A549 treated with CORT108297 at 1 μM for 4 hours (cell line): ENCODE measurements at places on chromosomes 11 and 22. TPM values are rescaled to one million over a fixed set of nuclear protein-coding genes. Genes with fewer than 3 reads are reported as not detected.

Gene KRTAP5-1
- total RNA-seq: not detected in 5 replicates

Gene OR51E2
- total RNA-seq: not detected in 5 replicates

Gene SEC14L2
- 25.7 to 46.7 TPM (median 42.7 TPM) in 5 replicates for total RNA-seq

Gene ISX
- total RNA-seq: not detected in 5 replicates

Gene OR10A2
- not detected in 5 replicates for total RNA-seq

Gene INS
- not detected in 5 replicates for total RNA-seq

Gene C11orf21
- not detected in 5 replicates for total RNA-seq

Gene APOL2
- 31.0 to 42.8 TPM (median 37.3 TPM) in 5 replicates for total RNA-seq

Gene GPR83
- 0.03 to 0.08 TPM (median 0.05 TPM) in 5 replicates for total RNA-seq

Gene OR2D3
- not detected in 5 replicates for total RNA-seq

Gene PDE2A
- 1.1 to 1.9 TPM (median 1.2 TPM) in 5 replicates for total RNA-seq

Gene ARHGEF17
- total RNA-seq: 8.4 to 13.9 TPM (median 13.6 TPM) in 5 replicates

Gene BLID
- not detected in 5 replicates for total RNA-seq

Gene ZP1
- total RNA-seq: 0.09 to 0.19 TPM (median 0.12 TPM) in 5 replicates

Gene DDI1
- not detected in 5 replicates for total RNA-seq

Gene MS4A6A
- total RNA-seq: not detected in 5 replicates

Gene OR51B5
- not detected in 5 replicates for total RNA-seq

Gene HYLS1
- total RNA-seq: 14.3 to 15.6 TPM (median 14.4 TPM) in 5 replicates

Gene CCDC116
- total RNA-seq: 0.05 to 0.06 TPM (median 0.06 TPM) in 3 of 5 replicates, not detected in the others

Gene TRIM49
- not detected in 5 replicates for total RNA-seq

Gene SERPING1
- total RNA-seq: 0.38 to 0.85 TPM (median 0.66 TPM) in 5 replicates

Gene NECTIN1
- 7.1 to 10.6 TPM (median 9.6 TPM) in 5 replicates for total RNA-seq

Gene RBMXL2
- total RNA-seq: not detected in 5 replicates

Gene SAA4
- total RNA-seq: not detected in 5 replicates

Gene TYR
- not detected in 5 replicates for total RNA-seq

Gene MCHR1
- not detected in 5 replicates for total RNA-seq

Gene RAG2
- not detected in 5 replicates for total RNA-seq

Gene CATSPERZ
- total RNA-seq: 2.2 to 3.2 TPM (median 2.7 TPM) in 5 replicates

Gene KIRREL3
- total RNA-seq: 8.5 to 12.0 TPM (median 11.0 TPM) in 5 replicates

Gene C11orf65
- 0.12 to 0.29 TPM (median 0.21 TPM) in 5 replicates for total RNA-seq

Gene CD44
- 596 to 874 TPM (median 731 TPM) in 5 replicates for total RNA-seq

Gene ANKK1
- total RNA-seq: 0.03 to 0.05 TPM (median 0.04 TPM) in 3 of 5 replicates, not detected in the others

Gene CHRM1
- 0.02 to 0.16 TPM (median 0.03 TPM) in 4 of 5 replicates, not detected in the other for total RNA-seq

Gene CPSF7
- 66.6 to 73.2 TPM (median 72.5 TPM) in 5 replicates for total RNA-seq

Gene SEC14L6
- total RNA-seq: 0.03 TPM in 1 of 5 replicates, not detected in the others

Gene NDUFS8
- total RNA-seq: 294 to 405 TPM (median 382 TPM) in 5 replicates

Gene OR5B21
- not detected in 5 replicates for total RNA-seq

Gene CHORDC1
- total RNA-seq: 79.5 to 154 TPM (median 96.2 TPM) in 5 replicates

Gene SLC22A9
- not detected in 5 replicates for total RNA-seq
